ENCODE measurements at places on chromosomes 11 and 22. TPM values are rescaled to one million over a fixed set of nuclear protein-coding genes. Genes with fewer than 3 reads are reported as not detected.

The FKBP2 gene
- total RNA-seq: 86.8 TPM

The UBE4A gene
- total RNA-seq: 36.0 TPM

The UCP2 gene
- 0.56 TPM for total RNA-seq

The GLYATL2 gene
- 0.19 TPM for total RNA-seq

The IRAG1 gene
- total RNA-seq: 14.8 TPM

The HORMAD2 gene
- under 0.01 TPM for total RNA-seq

The CD3D gene
- total RNA-seq: not detected

The MUC5AC gene
- not detected for total RNA-seq

The TSPO gene
- 311 TPM for total RNA-seq

The OMP gene
- 0.56 TPM for total RNA-seq

The POU2AF3 gene
- total RNA-seq: not detected

The TCF20 gene
- 25.5 TPM for total RNA-seq

The C22orf31 gene
- not detected for total RNA-seq

The DDI1 gene
- not detected for total RNA-seq

The CLCF1 gene
- total RNA-seq: 3.4 TPM

The PRRG4 gene
- under 0.01 TPM for total RNA-seq

The SNU13 gene
- 69.9 TPM for total RNA-seq

The KRTAP5-9 gene
- total RNA-seq: not detected

The SMCO4 gene
- total RNA-seq: 10.4 TPM

The SF1 gene
- 65.0 TPM for total RNA-seq

The HBD gene
- 0.19 TPM for total RNA-seq

The CARD18 gene
- total RNA-seq: not detected

The TIRAP gene
- total RNA-seq: 2.9 TPM

The BIRC3 gene
- total RNA-seq: 1.3 TPM

The CABP4 gene
- 0.28 TPM for total RNA-seq

The LRP4 gene
- total RNA-seq: 5.1 TPM

The APOL3 gene
- total RNA-seq: 22.0 TPM

The EFCAB6 gene
- total RNA-seq: 2.3 TPM

The FAM111A gene
- total RNA-seq: 44.8 TPM

The SERGEF gene
- 15.3 TPM for total RNA-seq

The MMP10 gene
- 4.4 TPM for total RNA-seq

The OR6T1 gene
- total RNA-seq: not detected

The PIWIL4 gene
- total RNA-seq: 2.0 TPM

The UPB1 gene
- 0.38 TPM for total RNA-seq

The OR8H3 gene
- not detected for total RNA-seq

The RBFOX2 gene
- 168 TPM for total RNA-seq

The YAP1 gene
- 157 TPM for total RNA-seq

The TMPRSS6 gene
- not detected for total RNA-seq

The OSM gene
- total RNA-seq: not detected

The KRTAP5-10 gene
- not detected for total RNA-seq

The SLC22A12 gene
- not detected for total RNA-seq

The AASDHPPT gene
- 59.6 TPM for total RNA-seq

The TRIM48 gene
- total RNA-seq: not detected
